Panc1 (cell line): ENCODE measurements at places on chromosomes 16 and 17. TPM values are rescaled to one million over a fixed set of nuclear protein-coding genes. Genes with fewer than 3 reads are reported as not detected.
A peak's percentile ranks its signal among the peaks of the same experiment; 100 is the strongest.

CD300E gene
- total RNA-seq: not detected

GRIN2C gene
- total RNA-seq: 0.10 TPM

ERN2 gene
- not detected for total RNA-seq

KRTAP9-7 gene
- not detected for total RNA-seq

DNA sequence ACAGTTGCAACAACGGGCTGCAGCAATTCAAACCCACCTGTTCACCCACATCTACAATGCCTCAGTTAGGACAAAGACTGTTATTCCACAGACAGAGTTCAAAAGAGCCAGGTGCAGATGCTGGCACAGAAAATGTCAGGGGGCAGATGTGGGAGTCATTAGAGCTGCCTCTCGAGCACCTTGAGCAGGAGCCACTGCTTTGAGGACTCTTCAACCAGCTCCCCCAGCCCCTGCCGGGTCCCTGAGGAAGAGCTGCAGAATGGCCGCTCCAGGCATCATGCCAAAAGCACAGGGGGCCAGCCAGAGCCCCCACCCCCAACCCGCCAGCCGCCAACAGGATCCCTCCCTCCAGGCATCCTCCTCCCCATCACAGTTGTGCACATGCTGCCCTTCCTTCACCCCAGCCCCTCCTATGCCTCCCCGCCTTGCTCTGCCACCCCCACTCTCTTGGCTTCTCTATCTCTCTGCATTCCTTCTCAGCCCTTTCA is 20.8 kb downstream of the C17orf67 start:
- DNase-seq: no peak
- no peak overlapping the region for H3K27ac ChIP-seq
- no peaks in the 10 kb centered on the region for H3K27me3 ChIP-seq
- no peaks in the 10 kb centered on the region for H3K36me3 ChIP-seq
- no peaks in the 10 kb centered on the region for H3K4me1 ChIP-seq
- no peak overlapping the region for H3K4me3 ChIP-seq

DNA sequence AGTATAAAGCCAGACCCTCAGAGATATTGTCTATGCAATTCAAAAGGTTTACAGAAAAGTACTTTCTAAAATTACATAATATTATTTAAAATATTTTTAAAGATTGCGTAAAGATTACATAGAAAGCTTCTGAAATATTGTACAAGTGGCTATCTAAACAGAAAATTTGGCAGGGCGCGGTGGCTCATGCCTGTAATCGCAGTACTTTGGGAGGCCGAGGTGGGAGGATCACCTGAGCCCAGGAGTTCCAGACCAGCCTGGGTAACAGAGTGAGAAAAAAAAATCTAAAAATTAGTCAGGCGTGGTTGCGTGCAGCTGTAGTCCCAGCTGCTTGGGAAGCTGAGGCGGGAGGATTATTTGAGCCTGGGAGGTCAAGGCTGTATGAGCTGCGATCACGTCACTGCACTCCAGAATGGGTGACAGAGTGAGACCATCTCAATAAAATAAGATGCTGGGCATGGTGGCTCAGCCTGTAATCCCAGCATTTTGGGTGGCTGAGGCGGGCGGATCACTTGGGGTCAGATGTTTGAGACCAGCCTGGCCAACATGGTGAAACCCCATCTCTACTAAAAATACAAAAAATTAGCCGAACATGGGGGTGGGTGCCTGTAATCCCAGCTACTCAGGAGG is 18.1 kb downstream of the UBN1 start:
- no peak overlapping the region for H3K4me3 ChIP-seq
- no peaks in the 10 kb centered on the region; the same call in 1 of the 2 replicates for H3K4me1 ChIP-seq
- DNase-seq: no peak
- H3K27me3 ChIP-seq: no peaks in the 10 kb centered on the region
- peaks cover 13% of the 10 kb centered on the region; the same call in 1 of the 2 replicates for H3K36me3 ChIP-seq

GRCh38 chr17:39919087-39919683 is 750 bp upstream of the GSDMB start:
- no peak overlapping the region for H3K4me3 ChIP-seq

DNA sequence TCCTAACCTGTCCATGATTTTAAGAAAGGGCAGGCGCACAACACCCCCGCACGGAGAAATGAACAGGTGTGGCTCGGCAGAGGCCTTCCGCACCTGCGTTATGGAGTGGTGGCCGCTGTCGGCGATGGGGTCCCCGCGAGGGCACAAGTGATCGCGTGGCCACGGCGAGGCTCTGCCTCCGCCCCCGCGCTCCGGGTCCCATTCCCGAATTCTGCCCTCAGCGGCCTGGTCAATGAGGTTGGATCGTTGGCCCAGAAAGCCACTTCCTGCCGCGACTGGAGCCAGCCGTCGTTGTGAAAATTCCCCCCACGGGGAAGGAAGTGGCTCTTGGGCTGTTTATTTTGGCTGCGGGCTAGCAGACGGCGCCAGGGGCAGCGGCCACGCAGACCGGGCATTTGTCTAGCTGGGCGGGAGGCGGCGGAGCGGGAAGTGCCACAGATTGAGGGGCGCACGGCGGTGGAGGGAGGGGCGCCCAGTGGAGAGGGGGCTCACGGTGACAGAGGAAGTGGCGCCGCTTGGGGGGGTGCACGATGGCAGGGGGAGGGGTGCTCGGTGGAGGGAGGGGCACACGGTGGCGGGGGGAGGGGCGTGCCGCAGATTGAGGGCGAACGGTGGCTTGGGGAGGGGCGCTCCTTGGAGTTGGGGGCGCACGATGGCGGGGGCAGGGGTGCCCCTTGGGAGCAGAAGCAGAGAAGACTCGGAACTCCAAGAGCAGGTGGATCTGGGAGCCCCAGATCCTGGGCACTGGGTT is 25.0 kb downstream of the MRC2 start:
- H3K4me1 ChIP-seq: peaks cover 40% of the 10 kb centered on the region
- no peak for DNase-seq
- no peaks in the 10 kb centered on the region for H3K36me3 ChIP-seq
- H3K27me3 ChIP-seq: no peaks in the 10 kb centered on the region
- peak overlapping the region; percentile 47 for H3K4me3 ChIP-seq
- peak overlapping the region; percentile 85 for H3K27ac ChIP-seq
